ENCODE measurements at places on chromosomes 4 and X.

- no peak for DNase-seq
These were observed 22.4 kb upstream of the HPSE start for GRCh38 chr4:83356899-83357661.

GRCh38 chr4:132382243-132382642, 766.9 kb upstream of the PCDH10 start:
- no peak for DNase-seq

DNA sequence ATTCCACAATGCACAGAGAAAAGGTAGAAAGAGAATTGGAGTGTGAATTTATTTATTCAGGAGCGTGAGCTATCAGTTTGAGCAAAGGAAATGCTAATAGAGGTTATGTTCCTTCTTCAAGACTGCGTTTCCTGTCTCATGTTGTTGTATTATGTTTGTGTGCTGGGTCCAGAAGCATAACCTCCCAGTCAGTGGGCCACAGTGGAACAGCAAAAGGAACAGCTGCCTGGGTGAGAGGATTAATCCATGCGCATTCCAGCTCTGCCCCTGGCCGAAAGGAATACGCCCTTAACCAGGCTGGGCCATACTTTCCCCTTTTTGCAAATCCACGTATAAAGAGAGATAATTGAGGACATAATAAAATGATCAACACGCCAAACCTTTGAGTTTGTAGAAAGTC, 32.4 kb upstream of the ARX start:
- DNase-seq, result no peak

- peak; percentile 95 for DNase-seq
These were observed at the start of gene MAGT1 for GRCh38 chrX:77894921-77895886. TSS of gene MAGT1 (minus strand) at chrX:77895435. CDS start at chrX:77895410, 25 bp downstream.

DNA sequence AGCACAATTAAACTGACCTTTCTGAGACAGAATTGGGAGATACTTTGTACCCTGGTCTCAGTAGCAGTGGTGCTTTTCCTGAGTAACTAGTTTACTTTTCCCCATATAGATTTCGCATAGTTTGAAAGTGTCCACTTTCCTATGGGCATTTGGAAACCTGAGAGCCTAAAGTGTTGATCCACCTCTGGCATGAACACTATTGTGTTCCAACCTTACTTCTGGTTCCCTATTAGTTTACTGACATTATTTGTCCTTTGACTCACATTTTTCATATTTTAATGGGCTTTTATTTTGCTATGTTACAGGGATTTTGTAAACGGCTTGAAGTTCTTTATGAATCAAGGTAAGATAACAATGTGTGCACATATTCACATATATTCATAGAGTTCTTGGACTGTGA, 103.7 kb downstream of the CBLL2 start:
- no peak for DNase-seq

DNA sequence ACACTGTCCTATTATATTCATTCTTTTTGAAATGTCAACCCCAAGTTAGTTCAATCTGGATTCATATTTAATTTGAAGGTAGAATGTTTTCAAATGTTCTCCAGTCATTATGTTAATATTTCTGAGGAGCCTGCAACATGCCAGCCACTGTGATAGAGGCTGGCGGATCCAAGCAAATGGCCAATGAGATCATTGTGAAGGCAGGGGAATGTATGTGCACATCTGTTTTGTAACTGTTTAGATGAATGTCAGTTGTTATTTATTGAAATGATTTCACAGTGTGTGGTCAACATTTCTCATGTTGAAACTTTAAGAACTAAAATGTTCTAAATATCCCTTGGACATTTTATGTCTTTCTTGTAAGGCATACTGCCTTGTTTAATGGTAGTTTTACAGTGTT, 1.6 kb downstream of the CXCL1 start:
- no peak for DNase-seq

GRCh38 chrX:109344101-109344500, 137.8 kb downstream of the GUCY2F start:
- DNase-seq, result no peak

GRCh38 chrX:80181079-80181478, 166.5 kb downstream of the TBX22 start:
- peak; percentile 38 for DNase-seq

DNA sequence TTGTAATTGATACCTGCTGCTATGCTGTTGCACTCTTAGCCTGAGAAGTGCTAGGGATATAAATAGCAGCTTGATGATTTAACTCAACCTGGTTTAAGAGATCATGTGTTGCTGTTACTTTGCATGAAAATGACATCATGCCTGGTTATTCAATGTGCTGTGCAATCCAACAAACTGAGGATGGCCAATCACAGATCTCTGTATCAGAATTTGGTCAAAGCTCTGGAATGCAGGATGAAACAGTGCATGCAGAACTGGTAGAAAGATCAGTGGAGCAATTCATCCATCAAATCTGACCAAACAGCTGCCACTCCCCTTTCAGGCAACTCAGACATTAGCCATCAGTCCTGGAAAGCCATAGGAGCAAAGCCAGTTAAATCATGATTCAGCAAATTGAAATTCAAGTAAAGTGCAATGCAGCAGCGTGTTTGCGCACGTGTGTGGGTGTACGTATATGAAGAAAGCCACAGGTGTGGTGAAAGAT, 160.3 kb upstream of the RASGEF1B start:
- DNase-seq, result no peak

GRCh38 chr4:38769441-38769840, 13.3 kb downstream of the TLR10 start:
- no peak for DNase-seq

DNA sequence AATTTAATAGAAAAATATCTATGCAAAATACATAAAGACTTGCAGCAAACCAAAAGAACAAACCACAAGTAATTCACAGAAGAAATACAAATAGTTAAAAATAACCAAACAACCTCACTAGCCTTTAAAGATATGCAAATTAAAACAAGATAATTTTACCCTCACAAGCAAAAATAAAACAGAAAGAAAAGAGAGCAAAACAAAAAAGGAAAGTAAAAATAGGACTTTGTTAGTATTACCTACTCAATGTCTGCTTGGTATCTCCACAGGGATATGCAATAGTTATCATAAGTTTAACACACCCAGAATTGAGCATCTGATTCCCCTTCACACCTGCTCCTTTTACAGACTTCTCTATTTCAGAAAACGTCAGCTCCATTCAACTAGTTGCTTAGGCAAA, 737.5 kb upstream of the MAGEB2 start:
- no peak for DNase-seq

GRCh38 chr4:26388671-26389070, 67.9 kb downstream of the RBPJ start:
- no peak for DNase-seq

DNA sequence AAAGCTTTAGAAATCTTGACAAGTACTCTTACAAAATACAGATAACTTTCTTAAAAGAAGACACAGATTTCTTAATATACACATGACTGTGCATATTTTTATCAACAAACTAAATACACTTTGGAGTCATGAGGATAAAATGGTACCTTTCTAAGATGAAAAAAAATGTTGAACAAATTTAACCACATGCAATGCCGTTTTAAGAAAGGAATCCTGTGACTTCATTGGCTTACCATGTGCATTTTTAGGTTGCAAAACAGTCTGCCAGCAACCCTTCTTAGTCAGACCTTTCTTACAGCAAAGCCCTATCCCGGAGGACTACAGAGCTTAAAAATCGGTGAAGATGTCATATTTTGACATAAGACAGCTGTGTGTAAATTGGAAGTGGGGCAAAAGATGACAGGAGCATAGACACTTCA, 51.7 kb downstream of the GASK1B start:
- no peak for DNase-seq

GRCh38 chrX:120726294-120726693, 96.4 kb upstream of the C1GALT1C1 start:
- DNase-seq, result no peak

- no peak for DNase-seq
These were observed 105.8 kb upstream of the RPS6KA3 start for GRCh38 chrX:20372533-20372932.

GRCh38 chrX:34880656-34881055, 61.9 kb upstream of the FAM47B start:
- DNase-seq, result no peak

GRCh38 chrX:154710309-154710708, 40.6 kb downstream of the GAB3 start:
- peak; percentile 20 for DNase-seq

DNA sequence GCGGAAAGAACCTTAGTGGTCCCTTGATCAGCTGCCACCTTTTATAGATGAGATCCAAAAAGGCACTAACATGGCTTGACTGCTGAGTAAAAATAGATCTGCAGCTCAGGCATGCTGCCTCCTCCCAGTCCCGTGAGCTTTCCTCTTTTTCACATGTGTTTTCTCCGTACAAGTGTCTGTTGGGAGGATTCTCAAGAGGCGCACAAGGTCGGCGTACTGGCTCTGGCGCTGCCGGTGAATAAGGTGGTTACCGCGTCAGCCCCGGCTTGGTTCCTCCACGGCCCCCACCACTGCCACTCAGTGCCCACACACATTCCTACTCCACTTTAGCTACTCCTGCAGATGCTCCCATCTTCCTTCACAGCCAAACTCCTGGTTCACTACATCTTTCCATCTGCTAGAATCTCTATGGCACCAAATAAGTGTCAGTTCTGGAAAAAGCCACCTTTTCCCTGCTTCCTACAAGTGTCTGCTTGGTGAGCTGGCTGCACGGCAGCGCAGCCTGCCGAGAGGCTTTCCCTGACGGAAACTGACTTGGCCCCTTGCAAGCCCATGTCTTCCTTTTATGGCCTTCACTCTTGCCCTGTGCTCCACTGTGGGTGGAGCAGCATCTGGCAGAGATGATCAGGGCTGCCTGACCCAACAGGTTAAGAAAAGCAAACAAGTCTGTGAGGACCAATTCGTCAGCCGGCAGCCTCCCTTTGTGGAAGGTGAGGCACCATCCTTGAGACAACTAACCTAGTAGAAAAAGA, 99.8 kb downstream of the KLHL8 start:
- no peak for DNase-seq

DNA sequence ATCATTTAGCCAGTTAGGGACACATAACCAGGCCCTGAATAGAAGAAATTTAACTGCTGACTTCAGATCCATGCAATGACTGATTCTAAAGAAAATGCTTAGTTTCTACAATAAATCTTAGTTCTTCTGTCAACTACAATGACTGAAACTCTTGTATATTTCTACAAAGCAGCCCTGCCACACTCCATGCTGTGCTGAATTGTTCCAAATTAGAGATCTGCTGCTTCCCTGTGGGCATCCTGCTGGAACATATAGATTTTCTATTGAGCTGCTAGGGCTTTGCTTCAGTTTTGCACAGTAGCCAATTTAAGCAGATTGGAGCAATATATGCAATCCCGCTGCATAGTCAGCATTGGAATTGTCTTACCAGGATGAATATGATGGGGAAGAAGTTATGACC, 312.8 kb upstream of the SMIM31 start:
- no peak for DNase-seq

GRCh38 chr4:13535118-13535517, 9.2 kb downstream of the NKX3-2 start:
- peak; percentile 38 for DNase-seq

- DNase-seq, result no peak
These were observed 119.7 kb downstream of the ATG4A start for GRCh38 chrX:108211301-108211700.

DNA sequence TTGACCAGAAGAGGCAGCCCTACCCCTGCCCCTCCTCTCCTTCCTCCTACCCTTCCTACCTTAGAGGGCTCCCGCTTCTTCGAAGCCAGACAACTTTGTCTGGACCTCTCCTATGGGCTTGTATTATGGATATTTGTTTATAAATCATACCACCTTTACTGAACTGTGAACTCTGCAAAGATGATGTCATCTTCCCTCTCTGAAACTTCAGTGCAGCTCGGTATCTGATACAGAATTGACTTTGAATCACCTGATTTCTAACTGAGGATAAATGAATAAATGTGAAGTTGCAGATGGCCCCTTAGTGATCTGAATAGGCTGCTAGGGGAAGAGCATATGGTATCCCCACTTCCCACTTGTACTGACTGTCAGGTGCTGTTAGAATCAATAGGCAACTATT, 1.1 kb upstream of the OTC start:
- no peak for DNase-seq

DNA sequence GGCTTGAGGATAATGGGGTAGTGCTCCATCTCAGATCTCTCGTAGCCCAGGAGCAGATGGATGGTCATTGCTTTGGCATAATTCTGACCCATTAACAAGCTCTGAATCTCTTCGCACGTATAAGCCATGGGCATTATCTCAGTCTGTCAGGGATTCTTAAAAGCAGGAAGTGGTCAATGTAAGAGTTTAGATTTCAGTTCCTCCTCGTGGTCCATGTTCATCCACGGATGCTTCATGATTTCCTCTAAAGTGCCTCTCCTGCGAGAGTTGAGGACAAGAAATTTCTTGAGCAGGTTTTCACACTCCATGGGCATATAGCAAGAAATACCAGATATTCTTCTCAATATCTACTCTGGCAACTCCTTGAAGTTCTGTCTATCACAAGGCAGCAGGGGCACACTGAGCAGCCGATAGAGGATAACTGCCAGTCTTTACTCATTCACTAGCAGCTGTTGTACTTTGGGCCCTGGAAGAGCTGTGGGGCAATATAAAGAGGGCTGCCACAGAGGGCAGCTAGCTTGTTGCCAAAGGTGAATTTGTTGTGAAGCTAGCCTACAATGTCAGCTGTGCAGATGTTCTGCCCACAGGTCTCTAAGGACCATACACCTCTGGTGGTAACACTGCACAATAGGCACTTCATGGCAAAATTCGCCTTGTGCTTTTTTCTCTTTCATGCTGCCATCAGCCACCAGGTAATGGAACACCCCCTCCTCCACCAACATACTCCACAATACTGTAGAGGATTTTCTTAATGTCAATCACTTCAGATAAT, 52.0 kb upstream of the WDR17 start:
- no peak for DNase-seq

GRCh38 chr4:10078481-10079233, 37.9 kb downstream of the WDR1 start:
- DNase-seq, result no peak

GRCh38 chrX:148517176-148517575, 16.8 kb downstream of the AFF2 start:
- DNase-seq, result no peak

DNA sequence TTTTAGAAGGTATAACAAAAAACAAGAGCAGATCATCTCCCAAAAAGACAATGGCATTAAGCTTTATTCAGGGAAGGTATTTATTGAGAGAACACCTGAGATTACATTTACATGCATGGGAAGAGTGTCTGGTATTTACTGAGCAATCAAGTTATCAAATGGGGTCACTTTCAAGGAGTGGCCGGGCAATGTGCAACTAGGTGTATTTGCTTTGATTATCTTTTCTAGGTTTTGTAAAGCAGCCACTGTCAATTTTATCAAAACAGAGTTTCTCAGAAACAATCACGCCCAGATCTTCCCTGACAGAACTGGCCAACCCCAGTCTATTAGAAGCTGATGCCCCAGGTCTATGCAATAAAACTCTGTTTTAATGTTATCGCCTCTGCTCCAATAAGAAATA, 169.5 kb downstream of the GLRA2 start:
- no peak for DNase-seq

DNA sequence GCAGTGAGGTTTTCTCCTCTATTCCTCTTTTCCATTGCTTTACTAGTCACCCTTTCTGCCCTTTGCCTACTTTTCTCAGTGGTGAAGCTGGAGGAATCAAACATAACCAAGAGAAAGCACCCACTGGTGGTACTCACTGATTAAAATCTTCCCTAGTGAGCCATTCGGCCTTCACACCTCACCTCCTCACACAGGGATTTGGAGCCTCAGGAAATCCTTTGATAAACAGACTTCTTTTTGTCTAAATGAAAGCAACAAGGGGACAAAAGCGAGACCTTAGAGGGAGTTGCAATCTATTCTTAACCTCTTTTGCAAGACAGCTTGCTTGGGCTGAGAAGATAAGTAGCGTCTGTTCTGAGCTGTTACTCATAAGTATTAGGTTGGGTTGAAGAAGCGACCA, 572.6 kb downstream of the ZNF674 start:
- DNase-seq, result no peak

GRCh38 chr4:81065446-81065845, 34.9 kb downstream of the BMP3 start:
- no peak for DNase-seq

All from GM23338 (cell line).